ENCODE measurements at places on chromosomes 7 and 10.

DNA sequence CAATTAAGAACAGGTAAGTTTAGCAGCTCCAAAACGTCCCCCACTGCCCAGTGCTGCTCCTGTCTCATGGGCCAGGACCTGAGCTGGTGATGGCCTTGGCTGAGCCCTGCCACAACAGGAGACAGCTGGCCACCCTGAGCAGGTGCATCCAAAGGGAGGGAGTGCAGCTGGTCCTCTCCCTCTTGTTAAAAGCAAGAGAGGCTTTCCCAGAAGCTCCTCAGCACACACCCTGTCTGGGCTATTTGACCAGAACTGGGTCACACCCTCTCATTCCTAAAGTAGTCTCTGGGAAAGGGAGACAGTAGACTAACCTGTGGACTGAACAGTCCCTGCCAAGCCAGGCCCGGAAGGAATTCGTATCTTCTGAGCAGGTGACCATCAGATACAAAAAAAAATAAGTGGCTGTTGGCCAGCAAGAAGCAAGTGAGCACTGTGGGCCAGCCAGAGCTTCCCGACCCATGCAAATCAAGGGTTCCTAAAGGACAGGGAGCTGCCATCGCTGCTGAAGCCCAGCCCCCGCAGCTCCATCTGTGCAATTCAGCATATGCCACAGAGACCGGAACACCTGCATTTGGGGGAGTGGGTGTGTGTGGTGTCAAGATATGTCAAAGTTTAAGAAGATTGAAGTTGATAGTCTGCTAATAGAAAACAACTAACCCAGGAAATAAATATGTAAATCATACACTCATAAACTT lies 2.1 kb upstream of the TMEM72 start:
- no peak for DNase-seq

DNA sequence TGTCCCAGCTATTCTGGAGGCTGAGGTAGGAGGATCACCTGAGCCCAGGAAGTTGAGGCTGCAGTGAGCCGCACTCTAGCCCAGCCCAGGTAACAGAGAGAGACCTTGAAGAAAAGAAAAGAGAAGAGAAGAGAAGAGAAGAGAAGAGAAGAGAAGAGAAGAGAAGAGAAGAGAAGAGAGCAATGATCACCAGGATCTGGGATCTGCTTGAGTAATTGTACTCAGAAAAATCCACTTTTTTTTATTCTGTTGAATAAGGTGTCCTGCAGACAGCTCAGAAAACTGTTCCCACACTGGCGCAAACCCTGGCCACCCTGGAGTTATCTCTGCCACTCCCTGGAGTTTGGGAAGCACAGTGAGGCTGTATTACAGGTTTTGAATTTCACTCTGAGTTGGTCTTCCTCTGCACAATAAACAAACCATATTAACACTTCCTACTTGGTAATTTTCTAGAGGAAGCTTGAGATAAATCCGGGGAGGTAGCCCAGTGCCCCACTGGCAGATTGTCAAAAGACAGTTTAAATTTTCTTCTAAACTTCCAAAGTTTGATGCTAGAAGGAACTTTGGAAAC lies 9.6 kb upstream of the OAT start:
- DNase-seq = no peak

DNA sequence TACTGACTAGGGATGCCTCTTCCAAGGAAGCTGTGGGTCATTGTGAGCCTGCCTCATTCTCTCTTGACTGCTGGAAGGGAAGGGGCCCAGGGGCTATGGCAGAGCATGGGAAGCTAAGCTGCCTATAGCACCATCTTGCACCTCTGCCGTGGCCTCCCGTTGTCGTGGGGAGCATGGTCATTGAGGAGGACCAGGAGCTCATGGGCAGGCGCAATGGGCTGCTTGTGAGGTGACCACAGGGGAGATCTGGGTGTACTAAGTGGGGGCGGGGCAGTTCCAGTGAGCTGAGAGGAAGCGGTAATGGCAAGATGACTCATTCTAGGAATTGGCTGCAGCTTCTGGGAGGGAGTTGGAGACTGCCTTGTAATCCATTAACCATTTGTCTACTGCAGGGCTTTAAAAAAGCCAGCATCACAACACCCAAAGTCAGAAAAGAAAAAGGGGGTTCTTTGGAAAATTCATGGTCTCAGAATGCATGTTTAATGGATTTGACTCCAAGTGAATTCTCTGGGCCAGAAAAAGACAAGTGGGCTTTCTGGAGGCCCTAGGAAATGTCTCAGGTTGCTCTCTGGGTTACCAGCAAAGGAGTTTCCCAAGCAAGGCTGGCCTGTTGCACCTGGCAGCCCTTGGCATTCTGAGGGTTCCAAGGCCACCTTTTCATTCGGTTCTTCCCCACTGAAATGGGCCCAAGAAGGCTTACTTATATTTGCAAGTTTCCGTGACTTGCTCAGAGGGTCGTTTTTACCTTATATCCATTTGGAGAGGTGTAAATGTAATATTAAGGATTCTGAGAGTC lies 3.6 kb downstream of the DUSP5 start:
- peak; percentile 67 for DNase-seq

- no peak for DNase-seq
Measured at GRCh38 chr7:69518705-69519077, 79.6 kb upstream of the AUTS2 start.

- no peak for DNase-seq
Measured at GRCh38 chr10:60305380-60305892, 84.2 kb downstream of the ANK3 start.

DNA sequence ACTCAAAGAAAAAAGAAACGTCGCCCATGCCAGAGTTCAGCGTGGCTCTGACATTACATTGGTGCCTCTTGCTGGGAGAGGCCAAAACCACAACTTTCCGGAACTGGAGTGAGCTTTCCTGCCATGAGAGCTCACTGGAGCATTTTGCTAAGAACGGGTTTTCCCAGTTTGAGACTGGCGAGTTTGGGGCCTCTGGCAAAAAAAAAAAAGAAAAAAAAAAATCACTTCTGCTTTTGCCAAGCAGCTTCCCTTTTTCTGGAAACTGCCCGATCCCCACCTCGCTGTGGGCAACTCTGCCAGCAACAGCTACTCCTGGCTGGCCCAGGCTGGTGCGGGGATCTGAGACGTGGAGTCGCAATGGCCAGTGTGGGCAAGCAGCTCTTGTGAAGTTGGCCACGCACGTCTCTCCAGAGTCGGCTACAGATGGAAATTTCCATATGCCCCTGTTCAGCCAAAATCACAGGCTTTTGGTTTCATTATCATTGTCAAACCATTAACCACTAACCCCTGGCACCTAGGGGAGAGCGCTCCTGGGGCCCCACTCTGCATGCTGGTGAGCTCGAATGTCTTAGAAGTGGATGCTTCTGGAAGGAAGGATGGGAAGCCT lies 25.7 kb downstream of the PRKAG2 start:
- peak; percentile 53 for DNase-seq

- DNase-seq = peak; percentile 58
Measured at GRCh38 chr7:43905956-43906330, 453 bp downstream of the URGCP start.

DNA sequence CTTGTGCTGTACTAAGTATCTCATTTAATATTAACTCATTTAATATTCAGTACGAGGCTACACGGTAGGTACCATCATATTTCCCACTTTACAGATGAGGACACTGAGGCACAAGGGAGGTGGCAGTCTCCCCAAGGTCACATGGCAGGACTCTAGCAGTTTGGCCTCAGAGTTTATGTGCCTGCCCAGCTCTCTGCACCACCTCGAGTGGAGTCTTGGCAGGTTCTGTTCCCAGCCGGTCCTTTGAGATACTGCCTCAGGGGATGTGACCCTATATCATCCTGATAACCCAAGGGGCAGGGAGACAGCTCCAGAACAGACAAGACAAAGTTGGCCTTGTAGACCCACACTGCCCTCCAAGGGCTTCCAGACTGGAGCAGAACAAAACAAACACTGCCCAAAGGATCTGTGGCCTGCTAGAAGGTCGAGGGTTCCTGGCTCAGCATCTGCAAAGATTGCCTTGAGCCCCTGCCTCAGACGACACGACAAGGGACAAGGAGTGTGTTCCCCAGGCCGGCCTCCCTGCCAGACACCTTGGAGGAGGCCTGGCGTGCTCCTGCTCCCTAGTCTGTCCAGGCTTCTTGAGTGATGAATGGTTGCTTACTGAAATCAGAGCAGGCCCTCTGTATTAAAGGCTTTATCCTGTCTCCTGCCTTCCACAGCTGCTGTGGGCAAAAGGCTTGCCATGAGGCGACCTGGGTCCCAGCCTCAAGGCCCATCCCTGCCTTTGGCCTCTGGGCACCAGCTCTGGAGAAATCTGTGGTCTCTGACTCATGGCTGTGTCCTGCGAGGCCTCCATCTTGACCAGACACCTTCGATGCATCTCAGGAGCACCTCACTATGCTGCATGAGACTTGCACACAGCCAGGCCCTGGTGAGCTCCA lies 3.9 kb upstream of the PWWP2B start:
- peak; percentile 30 for DNase-seq

DNA sequence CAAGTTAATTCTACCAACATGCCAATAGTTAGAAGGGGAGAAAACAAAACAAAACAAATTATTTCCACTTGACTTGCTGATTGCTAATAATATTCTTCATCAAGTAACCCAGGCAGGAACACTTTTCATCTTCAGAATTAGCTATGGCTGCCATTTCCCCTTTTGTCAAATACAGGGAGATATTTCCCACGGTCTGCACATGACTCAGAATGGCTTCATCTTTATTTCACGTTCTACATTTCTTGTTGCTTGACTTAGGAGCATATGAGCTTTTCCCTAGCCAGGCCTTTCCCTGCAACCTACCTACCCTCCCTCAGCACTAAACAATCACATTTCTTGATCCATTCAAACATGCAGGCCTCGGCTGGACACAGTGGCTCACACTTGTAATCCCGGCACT lies 6.5 kb downstream of the CPVL start:
- no peak for DNase-seq

DNA sequence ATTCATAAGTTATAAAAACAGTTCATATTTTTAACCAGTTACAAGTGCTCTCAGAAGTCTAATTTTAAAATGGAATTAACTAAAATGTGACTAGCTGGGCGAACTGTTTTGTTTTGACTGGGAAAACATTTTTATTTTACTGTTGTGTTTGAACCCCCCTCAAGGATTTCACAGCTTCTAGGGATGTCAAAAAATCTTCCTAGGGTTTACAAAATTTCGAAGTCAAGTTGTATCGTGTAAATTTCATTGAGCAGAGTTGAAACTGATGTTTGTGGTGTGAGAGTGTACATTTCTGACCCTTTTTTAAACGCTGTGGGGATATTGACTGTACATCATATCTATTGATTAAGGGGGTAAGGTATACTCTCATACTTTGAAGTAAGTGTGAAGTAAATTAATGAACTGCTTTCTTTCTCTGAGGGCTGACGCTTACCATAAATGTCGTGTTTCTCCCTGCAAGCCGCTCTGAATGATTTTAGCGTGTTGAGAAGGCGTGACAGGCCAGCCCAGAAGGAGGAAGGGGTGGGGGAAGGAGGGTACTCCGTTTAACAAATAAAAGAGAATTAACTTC lies 1.8 kb upstream of the SP8 start:
- DNase-seq = no peak

DNA sequence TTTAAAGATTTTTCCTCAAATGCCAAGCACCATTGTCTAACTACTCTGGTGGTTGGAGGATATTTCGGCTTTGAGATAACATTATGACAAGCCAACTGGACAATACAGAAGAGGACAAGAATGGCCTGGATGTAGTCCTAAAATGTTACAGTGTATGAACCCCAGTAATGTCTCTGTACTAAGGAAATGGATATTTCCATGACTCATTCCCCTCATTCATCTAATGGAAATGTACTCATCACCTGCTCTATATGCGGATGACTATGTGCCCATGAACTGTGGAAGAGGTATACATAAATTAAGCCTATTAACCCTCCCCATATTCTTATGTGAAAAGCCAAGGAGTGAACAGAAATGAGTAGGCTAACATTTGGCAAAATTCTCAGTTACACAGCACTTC lies 207.9 kb downstream of the CACNA2D1 start:
- no peak for DNase-seq

DNA sequence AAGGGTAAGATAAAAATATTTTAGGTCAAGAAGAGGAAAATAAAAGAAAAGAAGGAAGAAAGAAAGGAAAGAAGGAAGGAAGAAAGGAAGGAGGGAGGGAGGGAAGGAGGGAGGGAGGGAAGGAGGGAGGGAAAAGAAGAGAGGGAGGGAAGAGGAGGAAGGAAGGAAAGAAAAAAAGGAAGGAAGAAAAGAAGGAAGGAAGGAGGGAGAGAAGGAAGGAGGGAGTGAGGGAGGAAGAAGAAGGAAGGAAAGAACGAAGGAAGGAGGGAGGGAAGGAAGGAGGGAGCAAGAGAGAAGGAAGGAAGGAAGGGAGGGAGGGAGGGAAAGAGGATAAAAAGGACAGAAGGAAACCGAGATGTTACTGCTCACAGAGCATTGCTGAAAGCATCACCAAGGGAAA lies 209.5 kb upstream of the PITRM1 start:
- DNase-seq = no peak

GRCh38 chr7:12985752-12986151 lies 298.3 kb downstream of the ARL4A start:
- DNase-seq = no peak

DNA sequence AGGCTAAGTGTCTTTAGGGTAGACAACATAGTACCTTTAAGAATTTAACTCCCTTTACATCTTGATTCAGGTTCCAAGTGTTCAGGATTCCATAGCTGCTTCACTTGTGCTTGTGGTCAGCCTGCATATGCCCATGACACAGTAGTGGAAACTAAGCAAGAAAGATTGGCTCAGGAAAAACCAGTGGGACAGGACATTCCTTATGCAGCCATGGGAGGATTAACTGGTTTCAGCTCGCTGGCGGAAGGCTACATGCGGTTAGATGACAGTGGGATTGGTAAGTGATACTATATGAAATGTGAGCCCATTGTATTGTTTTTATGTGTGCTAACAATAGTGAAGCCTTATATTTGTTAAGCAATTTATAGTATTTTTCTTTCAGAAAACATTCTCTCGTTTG lies 11.3 kb downstream of the FAM221A start:
- DNase-seq = no peak

GRCh38 chr7:46707973-46708372 lies 786.9 kb upstream of the IGFBP3 start:
- no peak for DNase-seq

DNA sequence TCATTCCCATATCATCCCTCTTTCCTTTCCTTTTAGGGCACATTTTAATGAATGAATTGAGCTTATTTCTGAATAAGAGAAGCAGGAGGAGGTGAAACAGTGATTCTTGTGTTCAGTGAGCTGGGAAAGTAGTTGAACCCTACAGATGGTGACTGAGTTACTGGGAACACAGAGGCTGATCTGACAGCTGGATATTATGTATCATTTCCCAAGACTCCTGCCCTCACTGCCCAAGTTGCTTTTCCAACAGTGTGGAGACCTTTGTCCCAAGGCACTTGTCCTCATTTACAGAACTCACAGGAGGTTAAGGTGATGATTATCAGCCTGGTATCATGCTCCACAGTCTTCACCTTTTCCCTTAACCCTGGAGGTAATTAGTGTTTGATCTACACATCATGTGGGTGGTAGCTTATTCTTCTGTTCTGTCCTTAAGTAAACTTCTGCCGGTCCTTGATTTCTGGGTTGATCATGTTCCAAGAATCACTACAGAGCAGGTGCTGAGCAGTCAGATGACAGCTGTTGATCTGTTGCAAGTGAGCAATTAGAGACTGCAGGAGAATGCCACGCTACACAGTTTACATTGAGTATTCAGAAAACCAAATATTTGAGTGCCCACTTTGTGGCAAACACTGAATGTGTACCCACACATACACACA lies 2.6 kb downstream of the PRLHR start:
- peak; percentile 62 for DNase-seq

- no peak for DNase-seq
Measured at GRCh38 chr10:31679936-31680335, 248.7 kb downstream of the ARHGAP12 start.

Data from pancreas (tissue), 10 donors.